ENCODE measurements at places on chromosomes 6 and 20.

- DNase-seq = no peak
Measured at GRCh38 chr6:159969204-159969912, 476 bp downstream of the IGF2R start.

- DNase-seq = no peak
Measured at GRCh38 chr20:54707801-54708200, 232.4 kb downstream of the DOK5 start.

- DNase-seq = no peak
Measured at GRCh38 chr6:163883984-163884383, 469.5 kb downstream of the QKI start.

DNA sequence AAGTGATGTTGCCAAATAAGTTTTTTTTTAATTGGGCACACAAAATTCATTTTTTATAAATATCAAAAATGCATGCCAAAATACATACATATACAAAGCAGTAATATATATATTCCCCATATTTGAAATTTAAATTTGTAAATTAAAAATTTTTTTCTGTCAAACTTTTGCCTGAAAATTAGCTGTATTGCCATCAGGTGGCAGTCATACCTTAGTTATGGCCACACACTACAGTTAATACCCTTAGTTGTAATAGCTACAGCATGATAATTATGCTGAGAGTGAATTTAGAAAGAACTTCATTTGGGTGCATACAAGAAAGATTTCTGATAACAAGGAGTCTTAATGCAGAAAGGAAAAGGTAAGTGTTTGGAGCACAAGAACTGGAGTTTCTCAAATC is 46.2 kb upstream of the SDHAF4 start:
- no peak for DNase-seq

- no peak for DNase-seq
Measured at GRCh38 chr6:99613705-99614429, 7.2 kb downstream of the PRDM13 start.

DNA sequence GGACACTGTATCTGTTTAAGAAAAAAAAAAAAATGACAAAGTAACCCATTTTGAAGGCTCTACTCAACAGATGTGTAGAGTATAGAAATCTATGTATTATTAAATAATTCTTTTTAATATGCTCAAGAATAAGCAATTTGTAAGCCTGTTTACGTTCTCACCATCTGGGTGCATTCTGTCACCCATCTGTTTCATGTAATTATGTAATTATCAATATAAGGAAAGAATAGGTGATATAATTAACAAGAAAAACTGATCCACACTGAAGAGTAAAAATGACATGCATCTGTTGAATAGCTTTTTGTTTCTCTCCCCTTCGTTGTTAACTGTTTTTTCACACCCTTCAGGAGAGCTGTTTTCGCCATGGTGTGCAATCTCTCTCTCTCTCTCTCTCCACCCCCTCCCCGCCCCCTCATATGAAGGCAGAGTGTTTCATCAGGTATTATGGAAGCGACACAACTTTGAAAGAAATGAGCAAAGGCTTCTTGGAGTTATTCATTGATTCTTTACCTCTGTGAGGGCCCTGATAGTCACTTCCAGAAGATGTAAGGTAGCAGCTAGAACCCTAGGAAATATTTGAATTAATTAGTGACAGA is 154.3 kb upstream of the INSM1 start:
- no peak for DNase-seq

DNA sequence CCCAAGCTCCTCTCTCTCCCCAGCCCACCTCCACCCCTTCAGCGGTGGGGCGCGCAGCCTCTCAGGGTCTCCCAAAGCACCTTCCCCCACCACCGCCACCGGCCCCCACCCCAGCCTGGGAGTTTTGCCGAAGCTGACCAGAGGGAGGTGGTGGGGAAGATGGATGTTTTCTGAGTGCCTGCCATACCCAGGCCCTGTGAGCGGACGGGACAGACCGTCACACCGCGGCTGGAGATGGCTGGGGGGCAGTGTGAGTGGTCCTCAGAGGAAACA is 5.7 kb downstream of the C20orf204 start:
- DNase-seq = no peak

- no peak for DNase-seq
Measured at GRCh38 chr6:88013554-88013953, 34.1 kb upstream of the SPACA1 start.

- DNase-seq = no peak
Measured at GRCh38 chr6:123007885-123008284, 11.8 kb downstream of the CLVS2 start.

GRCh38 chr6:111541026-111541681 is 58.1 kb upstream of the REV3L start:
- peak; percentile 55 for DNase-seq

- DNase-seq = no peak
Measured at GRCh38 chr6:116938305-116938704, 61.3 kb downstream of the RFX6 start.

GRCh38 chr6:26743157-26743821 is 83.7 kb upstream of the ZNF322 start:
- DNase-seq = no peak

DNA sequence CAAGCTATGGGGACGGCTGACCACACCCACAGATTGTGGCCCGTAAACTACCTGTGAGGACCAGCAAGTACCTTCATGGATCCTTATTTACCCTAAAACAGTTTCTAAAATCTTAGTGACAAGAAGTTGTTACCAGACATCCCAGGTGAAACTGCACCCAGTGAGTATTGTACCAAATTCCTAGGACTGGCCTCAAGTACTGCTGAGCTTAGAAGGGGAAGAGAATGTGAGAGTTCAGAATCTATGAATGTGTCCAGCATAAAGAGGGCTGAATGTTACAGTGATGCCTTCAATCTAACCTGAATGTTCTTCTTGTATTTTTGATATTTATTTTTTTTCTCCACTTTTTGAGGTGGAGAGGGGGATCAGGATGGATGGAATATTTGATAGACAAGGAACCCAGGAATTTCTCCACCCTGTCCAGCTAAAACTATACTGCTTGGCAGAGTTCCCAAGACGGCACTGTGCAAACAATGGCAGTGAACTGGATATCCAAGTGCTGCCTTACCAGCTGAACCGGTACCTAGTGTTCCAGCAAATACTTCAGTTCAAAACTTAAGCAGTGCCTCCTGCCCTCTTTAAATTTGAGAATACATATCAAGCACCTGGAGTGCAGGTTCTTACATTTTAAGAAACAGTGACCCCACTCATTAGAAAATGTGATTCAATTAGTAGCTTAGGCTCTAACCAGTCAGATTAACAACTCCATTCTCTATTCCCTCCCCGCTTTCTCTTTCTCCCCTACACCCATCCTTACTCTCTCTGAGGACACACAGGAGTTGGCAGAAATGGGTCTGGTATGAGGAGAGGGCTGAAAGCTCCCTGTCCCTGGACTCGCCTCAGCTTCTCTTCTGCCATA is 427.3 kb upstream of the FLRT3 start:
- DNase-seq = no peak

GRCh38 chr6:72616406-72617015 is 5.4 kb upstream of the KCNQ5 start:
- DNase-seq = no peak

- DNase-seq = no peak
Measured at GRCh38 chr6:124446961-124447360, 515.3 kb upstream of the RNF217 start.

DNA sequence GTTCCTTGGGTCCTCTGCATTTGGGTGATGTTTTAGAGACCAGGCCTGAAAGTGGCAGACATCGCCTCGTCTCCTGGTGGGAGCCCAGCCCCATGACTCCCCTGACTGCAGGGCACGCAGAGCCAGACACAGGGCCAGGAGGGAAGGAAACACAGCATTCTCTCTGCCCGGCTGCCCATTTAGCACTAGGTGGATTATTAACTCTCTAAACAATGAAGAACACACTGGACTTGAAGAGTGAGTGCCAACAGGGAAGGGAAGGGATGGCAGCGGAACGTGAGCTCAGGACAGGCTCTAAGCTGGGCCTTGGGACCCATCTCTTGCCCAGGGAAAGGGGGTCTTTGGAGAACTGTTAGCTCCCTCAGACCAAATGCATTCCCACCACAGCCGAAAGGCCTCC is 80.4 kb downstream of the TBXT start:
- DNase-seq = no peak

DNA sequence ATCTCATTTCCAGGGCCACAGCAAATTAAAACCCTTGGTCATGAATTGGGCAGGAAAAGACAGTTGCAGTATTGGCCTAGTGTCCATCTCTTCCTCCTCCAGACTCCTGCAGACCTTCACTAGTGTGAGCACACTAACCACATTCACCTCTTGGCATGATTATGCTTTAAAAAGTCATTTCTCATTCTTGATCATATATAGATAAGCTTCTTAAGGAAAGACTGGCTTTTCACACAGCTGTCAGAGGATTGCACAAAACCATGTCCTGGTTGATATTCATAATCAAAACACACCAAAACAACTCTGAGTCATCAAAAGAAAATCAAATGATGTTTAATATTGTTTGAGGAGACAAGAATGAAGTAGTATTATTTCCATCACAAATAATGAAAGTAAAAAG is 52.1 kb downstream of the TMEM200A start:
- no peak for DNase-seq

DNA sequence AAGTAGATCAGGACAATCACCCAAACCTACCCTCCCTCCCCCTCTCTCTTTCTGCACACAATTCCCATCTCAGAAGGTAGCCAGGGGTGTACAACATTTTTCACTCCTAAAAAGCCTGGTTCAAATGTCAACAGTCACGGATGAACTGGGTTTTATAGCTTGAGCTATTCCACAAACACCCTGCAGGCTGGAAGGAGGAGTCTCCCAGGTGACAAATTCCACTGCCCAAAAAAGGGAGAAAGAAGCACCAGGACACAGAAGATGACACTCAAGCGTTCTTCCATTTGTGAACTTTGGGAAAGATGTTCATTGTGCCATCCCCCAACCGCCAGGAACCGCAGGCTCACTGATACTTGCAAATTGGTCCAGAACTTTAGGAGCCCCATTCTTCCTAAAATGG is 111.5 kb upstream of the NFATC2 start:
- DNase-seq = no peak

GRCh38 chr20:49852522-49853080 is 40.0 kb downstream of the SLC9A8 start:
- no peak for DNase-seq

- no peak for DNase-seq
Measured at GRCh38 chr6:168417191-168417590, 23.8 kb upstream of the SMOC2 start.

DNA sequence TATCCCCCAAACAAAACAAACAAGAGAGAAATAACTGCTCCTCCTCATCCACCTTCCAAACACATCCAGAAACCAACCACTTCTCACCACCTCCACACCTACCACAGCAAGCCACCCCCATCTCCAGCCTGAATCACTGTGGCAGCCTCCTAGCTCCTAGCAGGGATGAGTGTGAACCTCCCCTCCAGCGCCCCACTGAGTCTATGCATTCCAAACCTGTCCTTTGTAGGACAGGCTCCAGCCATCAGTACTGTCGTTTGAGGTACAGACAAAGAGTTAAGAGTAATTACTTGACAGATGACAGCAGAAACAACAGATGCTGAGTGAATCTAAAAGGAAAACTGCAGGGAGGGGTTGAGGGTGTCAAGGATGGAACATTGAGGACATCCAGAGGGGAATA is 2.4 kb downstream of the METTL24 start:
- DNase-seq = no peak

DNA sequence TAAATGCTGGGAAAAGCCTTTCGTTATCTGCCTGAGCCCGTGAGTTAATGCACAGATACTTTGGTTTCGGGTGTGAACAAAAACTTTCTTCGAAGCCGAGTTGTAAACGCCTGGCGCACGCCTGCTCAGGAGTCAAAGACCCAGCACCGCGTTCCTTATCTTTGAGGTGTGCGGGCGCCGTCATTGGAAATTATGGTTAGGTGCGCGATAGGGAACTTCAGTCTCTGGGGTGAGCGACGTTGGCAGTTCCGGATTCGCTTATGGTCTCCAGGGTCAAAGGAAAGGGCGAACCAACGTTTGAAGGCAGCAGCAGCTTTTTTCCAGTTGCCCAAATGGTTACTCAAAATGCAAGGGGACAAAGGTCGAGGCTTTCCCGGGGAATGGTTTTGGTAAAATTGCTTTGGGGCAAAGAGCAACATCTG is 853 bp downstream of the SLC22A3 start:
- no peak for DNase-seq

GRCh38 chr20:5297280-5298004 is 19.3 kb downstream of the PROKR2 start:
- no peak for DNase-seq

- no peak for DNase-seq
Measured at GRCh38 chr20:4320291-4320690, 304.9 kb upstream of the RNF24 start.

- no peak for DNase-seq
Measured at GRCh38 chr6:46821458-46821881, 28.3 kb downstream of the MEP1A start.

- no peak for DNase-seq
Measured at GRCh38 chr6:119447921-119448320, 98.4 kb upstream of the MAN1A1 start.

DNA sequence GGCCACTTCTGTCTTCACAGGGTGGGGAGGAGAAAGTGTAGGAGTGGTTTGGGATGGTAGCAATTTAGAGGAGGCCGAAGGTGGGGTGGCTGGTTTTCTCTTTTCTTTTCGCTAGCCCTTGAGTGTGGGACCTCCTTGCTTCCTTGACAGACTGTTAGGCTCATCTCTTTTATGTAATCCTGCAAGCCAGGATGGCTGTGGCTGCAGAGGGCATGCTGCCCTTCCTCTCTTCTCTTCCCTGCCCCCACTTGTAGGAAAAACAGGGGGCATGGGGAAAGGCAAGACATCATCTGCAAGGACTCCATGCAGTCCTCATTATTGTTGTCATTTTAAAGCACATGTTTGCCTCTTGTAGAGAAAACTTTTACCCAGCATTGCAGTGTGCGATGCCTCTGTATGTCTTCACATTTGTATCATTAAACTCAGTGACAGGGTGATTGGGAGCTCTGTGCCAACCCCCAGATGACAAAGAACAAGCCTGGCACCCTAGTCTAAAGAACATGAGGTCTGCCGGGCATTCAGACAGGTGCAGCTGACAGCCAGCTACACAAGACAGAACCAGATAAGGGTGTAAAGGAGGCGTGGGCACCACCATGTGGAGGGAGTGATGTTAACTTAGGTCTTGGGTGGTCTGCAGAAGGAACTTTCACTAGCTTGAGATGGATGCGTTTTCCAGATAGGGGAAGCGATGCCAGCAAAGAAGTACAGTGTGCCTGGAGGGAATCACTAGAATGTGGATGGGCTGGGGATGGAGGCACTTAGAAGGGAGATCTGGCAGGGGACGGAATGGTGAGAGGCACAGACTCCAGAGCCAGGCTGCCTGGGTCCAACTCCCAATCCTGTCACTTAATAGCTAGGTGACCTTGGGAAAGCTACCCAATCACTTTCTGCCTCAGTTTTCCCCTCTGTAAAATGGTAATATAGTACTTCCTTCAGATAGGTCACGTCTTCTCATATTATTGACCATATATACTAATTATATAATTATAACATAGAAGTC is 207.6 kb downstream of the TBC1D7 start:
- no peak for DNase-seq

DNA sequence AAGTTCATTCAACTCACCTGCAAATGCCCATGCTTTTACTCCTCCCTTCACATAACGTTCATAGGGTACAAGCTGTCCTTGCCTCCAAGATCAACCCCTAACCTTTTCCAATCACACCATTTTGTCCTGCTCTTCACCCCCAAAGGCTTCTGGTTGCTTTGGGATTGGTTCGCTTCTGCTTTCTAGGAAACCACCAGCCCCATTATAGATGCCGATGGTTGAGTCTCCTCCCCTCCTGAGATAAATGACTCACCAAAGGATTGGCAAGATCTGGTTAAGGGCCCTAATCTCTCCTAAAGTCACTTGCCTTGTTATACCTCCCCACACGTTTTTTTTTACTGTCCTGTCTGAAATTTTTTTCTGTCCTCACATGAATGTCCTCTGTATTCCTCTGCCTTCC is 311.4 kb downstream of the HACE1 start:
- DNase-seq = no peak

Data from NCI-H1048 (cell line).